Activated T-helper 1 cell treated with Interleukin-2 at 50 U/mL for 16 hours (primary cell): ENCODE measurements at places on chromosomes 6 and 20.

- DNase-seq = no peak
Observed at GRCh38 chr6:147395158-147395557, 113.3 kb upstream of the SAMD5 start.

GRCh38 chr6:35370124-35370741, 27.9 kb downstream of the PPARD start:
- DNase-seq = no peak

GRCh38 chr6:128139519-128139918, 238.7 kb upstream of the THEMIS start:
- DNase-seq = no peak

DNA sequence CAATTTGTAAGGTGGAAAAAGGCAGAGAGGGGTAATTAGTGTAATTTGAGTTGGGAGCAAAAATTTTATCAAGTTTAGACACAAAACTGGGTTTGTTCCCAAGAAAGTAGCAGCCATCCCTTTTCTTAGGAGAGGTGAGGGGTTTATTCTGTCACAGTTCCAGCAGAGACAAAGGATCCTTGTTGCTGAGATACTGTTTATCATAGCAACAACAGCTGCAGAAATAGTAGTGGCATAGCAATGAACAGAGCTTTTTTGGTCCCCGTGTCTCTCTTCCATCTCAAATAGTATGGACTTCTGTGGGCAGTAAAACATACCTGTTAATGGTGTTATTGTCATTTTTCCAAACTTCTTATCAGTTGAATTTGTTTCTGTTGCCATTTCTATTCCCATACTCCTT, 23.9 kb downstream of the ZKSCAN8 start:
- DNase-seq = no peak

DNA sequence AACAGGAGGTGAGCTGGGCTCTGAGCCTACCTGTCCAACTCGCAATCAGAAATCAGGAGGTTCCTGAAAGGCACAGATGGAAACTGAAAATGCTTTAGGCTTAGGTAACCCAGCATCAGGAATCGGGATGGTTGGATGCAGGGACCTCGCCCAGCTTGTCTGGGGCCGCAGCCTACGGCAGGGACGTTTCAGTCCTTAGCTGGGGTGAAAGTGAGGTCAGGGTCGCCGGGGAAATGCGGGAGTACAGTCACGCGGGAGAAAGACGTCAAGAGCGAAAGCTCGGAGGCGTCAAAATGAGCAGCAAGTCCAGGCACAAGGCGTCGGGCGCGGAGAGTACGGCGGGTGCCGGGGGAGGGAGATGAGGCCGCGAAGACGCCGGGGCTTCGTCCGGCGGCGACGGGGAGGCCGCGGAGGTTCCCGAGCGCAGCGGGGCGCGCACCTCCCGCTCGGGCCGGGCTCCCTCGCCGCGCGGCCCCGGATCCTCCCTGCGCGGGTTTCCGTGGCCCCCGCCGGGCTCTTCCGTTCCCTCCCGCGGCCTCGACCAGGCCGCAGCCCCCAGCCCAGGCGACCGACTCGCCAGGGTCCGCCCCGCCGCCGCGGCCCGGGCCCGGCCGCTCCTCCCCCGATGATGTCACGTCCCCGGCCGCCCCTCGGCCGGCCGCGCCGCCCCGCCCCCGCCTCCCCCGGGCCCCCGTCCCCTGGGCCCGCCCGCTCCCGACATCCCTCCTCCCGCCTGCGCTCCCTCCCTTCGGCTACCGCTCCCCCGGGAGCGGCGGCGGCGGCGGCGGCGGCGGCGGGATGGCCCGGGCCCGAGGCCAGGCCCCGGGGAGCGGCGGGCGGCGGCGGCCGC, at the start of gene EBF4:
TSS of gene EBF4 (plus strand) at position 745 of the 850 bp plus-strand sequence. CDS start 866 bp downstream, outside the sequence.
- no peak for DNase-seq

DNA sequence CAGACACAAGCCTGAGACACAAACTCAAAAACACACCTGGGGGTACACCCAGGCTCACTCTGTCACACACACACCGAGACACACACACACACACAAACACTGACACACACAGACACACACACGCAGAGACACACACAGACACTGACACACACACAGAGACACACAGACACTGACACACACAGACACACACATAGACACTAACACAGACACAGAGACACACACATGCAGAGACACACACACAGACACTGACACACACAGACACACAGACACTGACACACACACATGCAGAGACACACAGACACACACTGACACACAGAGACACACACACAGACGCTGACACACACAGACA, 14.4 kb upstream of the ABHD16B start:
- no peak for DNase-seq

- DNase-seq = no peak
Observed at GRCh38 chr20:38412877-38413577, 22.1 kb downstream of the SNHG17 start.

DNA sequence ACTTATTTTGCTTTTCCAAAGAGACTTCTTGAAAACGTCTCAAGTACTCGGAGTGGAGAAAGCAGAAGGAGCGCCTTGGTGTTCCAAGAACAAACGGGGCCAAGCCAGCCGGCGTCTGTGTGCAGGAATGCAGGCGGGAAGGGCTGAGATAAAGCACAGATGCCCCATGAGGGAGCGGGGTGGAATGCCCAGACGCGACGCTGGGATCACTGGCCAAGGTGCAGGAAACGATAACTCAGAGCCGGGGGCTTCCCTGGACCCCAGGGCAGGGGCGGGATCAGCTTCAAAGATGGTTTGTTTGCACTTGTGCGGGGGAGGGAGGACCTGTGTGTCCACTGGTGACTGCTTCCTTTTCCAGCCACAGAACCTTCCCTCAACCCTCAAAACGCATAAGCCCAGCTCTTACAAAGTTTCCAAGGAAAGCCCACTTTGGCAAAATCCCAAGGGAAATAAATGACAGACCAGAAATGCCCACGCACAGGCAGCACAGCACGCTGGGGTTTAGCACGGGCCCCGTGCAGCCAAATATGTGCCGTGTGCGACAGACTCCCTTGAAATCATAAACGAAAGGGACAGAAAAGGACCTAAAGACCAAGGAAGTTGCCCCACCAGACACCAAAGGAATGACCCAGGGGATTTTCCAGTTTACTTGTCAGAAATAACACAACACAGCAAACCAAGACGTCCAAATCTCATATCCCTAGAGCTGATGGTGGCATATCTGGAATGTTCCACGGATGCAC, 113.9 kb downstream of the NFATC2 start:
- DNase-seq = no peak

- no peak for DNase-seq
Observed at GRCh38 chr6:162871966-162872365, 144.2 kb downstream of the PACRG start.

GRCh38 chr6:125537090-125537489, 212.3 kb upstream of the HEY2 start:
- no peak for DNase-seq

DNA sequence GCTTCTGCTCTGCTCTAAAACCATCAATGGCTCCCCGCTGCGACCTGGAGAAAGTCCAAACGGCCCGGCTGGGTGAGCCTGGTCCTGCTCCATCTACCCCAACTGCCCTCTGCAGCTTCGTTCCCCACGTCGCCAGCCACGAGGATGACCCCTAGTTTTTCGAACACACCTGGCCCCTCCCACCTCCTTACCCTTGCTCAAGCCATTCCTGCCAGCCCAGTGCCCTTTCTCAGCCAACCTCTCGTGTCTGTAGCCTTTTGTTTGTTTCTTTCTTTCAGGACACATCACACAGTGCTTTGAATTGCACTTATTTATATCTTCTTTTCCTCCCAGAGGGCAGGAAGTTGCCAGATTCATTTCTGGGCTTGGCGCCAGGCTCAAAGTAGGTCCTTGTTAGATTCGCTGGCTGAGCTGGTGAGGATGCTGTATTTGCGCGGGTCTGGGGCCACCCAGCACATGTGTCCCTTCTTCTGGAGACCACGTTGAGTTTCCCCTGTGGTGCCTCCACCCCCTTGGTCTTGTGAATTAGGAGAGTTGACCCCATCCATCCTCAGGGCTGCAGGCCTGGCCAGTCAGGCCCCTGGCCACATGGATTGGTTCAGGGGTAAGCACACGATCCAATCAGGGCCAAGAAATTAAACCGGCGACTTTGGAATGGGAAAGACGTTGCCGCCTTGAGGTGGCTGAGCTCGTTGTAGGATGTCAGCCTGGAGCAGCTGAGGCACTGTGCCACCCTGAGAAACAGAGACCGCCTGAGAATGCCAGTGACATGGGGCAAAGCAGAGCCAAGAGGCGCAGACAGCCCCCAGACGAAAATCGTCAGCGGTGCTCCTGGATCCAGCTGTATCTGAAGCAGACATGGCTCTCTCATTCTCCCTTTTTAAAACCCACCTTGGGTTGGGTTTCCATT, 156.0 kb downstream of the CEBPB start:
- DNase-seq = no peak

DNA sequence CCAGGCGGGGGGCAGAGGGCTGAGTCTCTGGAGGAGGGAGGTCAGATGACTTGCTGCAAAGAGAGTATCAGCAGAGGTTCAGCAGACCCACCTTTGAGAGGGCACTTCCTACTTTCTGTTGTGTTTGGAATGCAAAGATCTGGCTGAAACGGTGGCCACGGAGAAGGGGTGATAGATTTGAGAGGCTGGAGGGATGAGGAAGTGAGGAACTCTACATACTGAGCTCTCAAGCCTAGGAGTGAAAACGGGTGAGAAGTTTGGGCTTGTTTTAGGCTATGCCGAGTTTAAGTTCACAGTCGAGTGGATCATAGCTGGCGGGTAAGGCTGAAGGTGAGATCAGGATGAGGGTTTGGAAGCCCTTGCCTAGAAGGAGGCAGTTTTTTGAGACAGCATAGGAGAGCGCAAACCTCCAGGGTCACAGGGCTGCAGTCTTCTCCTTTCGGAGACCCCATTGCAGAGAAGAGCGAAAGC, 477 bp upstream of the ITPA start:
- DNase-seq = no peak

DNA sequence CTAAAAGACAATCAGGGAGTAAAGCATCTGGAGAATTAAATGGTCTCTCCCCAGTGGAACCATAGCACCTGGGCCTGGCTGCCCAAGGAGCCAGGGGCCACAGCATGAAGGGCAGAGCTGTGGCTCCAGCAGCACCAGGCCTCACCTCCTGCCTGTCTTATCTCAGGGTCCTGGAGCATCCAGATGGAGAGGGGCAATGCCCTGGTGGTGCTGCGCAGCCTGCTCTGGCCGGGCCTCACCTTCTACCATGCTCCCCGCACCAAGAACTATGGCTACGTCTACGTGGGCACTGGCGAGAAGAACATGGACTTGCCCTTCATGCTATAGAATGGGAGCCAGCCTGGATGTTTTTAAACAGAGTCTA, 17.0 kb downstream of the MRPS18A start:
- DNase-seq = no peak

DNA sequence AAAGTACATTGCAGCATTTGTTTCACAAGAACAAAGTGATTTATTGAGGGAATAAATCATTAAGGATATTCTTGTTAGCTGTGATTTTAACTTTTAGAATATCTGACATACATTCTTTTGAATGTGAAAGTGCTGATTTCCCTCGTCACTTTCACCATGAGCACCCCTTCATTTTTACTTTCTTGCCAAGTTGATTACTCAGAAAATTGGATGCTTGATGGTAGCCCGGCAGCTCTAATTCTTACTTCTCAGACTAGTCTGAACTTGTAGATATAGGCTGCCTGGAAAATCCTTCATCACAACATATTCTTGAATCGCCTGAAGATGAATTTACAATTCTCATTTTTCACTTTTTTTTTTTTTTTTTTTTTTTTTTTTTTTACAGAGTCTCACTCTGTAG, 147.1 kb upstream of the SMLR1 start:
- DNase-seq = no peak

- DNase-seq = no peak
Observed at GRCh38 chr6:119791736-119792135, 442.2 kb upstream of the MAN1A1 start.

GRCh38 chr6:70282919-70283461, 19.9 kb downstream of the COL9A1 start:
- DNase-seq = no peak

- no peak for DNase-seq
Observed at GRCh38 chr20:58596750-58597248, 54.3 kb upstream of the STX16 start.

GRCh38 chr6:135555550-135555949, 58.0 kb upstream of the AHI1 start:
- DNase-seq = no peak

GRCh38 chr6:39280247-39280731, 33.9 kb downstream of the KCNK17 start:
- no peak for DNase-seq

DNA sequence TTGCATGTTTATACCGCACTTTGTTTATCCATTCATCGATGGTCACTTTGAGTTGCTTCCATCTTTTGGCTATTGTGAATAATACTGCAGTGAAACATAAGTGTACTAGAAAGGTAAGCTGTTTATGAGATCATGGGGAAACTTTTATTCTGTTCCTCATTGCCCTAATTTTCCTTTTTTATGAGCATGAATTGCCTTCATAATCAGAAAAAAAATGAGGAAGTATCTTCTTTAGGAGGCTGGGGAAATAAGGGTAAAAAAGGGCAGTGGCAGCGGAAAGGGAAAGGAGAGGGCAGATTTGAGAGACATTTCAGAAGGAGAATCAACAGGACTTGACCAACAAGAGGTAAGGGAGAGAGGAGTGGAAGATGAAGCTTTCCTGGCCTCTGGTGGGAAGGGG, 14.3 kb upstream of the SERINC3 start:
- DNase-seq = no peak

DNA sequence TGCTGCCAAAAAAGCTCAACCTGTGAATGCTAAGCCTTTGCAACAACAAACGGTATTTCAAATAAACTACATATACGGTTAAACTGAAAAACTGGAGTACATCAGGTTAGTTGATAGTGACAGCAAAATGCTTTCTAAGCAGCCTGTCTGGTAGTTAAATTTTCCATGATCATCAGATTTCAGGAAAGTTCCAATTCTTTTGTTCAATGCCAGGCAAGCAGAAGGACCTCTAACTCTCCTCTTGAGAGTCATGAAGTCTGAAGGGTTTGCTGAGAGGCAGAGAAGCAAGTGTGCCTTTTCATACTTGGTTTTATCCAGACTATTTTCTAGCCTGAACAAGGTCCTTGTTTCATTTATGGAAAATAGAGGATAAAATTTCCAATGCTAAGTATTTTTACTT, 4.5 kb downstream of the FLRT3 start:
- no peak for DNase-seq

- DNase-seq = no peak
Observed at GRCh38 chr6:128233531-128233930, 286.9 kb downstream of the PTPRK start.

DNA sequence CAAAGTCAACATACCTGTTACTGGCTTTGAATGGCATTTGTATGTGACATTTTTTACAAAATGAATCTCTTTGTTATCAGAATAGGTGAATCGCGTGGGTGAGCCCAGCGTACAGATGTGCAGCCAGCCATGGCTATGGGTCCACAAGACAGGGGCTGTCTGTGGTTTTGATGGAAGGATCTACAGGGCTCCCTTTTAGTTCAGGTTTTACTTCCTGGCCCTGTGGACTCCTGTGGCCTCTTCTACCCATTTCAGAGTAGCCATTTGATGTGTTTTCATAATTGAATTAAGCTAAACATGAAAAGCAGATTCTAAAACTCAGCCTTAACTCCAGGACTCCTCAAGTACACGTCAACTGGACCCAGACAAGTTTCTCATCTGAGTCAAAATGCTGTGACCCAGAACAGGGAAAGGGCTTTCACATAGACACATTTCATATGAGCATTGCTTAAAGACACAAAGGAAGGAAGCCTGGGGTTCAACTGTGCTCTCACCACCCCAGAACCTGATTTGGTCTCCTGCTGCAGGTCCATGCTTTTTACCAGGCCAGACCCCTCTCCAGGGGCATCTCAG, 105.3 kb upstream of the NAA20 start:
- no peak for DNase-seq

- DNase-seq = no peak
Observed at GRCh38 chr20:43840382-43841070, 74.1 kb upstream of the TOX2 start.

GRCh38 chr20:64212755-64213154, 42.8 kb upstream of the PCMTD2 start:
- no peak for DNase-seq
